ENCODE measurements at places on chromosomes 16 and 17. TPM values are rescaled to one million over a fixed set of nuclear protein-coding genes. Genes with fewer than 3 reads are reported as not detected.

DNA sequence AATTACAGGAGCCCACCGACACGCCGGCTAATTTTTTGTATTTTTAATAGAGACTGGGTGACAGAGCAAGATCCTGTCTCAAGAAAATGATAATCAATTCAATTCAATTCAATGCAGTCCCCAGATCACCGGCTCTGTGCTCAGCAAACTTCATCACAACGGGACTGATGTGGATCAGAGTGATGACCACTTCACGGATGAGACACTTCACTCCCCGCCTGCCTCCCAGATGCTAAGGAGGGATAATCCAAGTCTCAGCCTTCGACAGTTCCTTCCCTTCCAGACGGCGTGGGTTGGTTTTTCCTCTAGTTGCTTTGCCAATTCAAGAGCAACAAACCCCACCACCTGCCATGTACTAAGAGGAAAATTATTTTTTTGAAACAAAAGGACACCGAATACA, 93.8 kb downstream of the ZDHHC7 start:
- DNase-seq: no peak

GRCh38 chr17:17966399-17966798, 5.8 kb downstream of the TOM1L2 start:
- DNase-seq: no peak

DNA sequence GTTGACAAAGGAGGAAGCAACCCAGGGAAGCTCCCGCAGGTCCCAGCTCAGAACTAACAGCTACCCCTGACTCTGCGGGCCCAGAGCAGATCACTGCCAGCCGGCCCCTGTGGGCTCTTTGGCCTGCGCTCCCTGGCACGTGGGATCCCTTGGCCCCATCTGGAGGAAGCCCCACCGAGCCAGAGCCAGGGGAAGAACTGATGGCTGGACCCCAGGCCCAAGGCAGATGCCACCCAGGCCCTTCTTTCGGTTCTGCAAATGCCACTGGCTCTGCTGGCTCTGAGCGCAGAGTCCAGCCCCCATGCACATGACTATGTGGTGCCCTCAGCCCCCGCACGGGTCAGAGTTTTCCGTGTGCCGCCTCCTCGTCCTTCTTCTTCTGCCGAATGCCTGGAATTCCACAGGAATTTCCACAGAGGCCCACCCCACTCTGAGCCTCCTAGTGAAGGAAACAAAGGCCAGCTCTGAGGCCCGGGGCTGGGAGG, 35.8 kb upstream of the SNN start:
- DNase-seq: no peak

GRCh38 chr16:63323722-63324705, 1287.8 kb upstream of the CDH8 start:
- DNase-seq: peak; percentile 46

The EIF3CL gene
- 70.4 TPM for total RNA-seq

Data from A172 (cell line).